HFFc6 (cell line): ENCODE measurements at places on chromosomes 2 and 18. TPM values are rescaled to one million over a fixed set of nuclear protein-coding genes. Genes with fewer than 3 reads are reported as not detected.

GRCh38 chr2:152558158-152558984 lies 158.9 kb downstream of the PRPF40A start:
- peak overlapping the region; percentile 77 for H3K27ac ChIP-seq
- peak; percentile 77 for DNase-seq
- H3K27me3 ChIP-seq: peaks cover 2% of the 10 kb centered on the region
- H3K36me3 ChIP-seq: peaks cover 13% of the 10 kb centered on the region

DNA sequence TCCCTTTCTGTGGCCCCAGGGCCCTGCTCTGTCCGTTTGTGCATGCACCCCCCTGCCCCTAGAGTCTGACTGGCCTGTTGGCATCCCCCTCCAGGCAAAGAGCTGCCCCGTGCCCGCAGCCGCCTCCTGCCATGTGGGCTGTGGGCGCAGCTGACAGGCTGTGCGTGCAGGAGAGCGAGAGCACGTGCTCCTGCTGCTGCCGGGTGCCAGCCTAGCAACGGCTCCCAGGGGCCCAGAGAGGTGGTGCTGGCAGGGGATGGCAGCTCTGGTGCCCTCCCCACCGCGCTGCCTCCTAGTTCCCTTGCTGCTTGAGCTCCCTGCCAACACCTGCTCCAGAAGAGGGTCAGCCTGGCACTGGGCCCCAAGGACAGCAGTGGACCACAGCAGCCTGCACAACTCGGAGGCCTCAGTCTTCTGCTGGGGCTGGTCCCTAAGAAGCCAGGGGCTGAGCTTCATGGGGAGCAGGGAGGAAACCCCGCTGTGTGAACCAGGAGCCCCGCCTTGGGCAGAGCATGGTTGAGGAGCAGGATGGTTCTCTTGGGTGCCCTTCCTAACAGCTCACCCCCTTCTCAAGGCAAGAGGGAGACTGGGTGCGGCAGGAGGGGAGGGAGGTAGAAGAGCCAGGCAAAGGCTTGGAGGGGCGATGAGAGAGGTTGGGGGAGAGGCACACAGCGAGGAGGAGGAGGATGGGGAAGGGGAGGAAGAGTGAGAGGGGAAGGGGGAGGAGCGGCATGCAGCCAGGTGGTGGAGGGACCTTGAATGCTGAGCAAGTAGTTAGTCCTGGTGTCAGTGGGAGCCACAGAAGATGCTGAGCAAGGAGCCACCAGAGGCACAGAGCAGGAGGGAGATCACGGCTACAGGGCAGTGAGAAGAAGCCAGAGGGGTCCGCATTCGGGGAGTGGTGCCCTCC lies 23.8 kb upstream of the PTMA start:
- no peak overlapping the region for H3K27ac ChIP-seq
- no peaks in the 10 kb centered on the region for H3K36me3 ChIP-seq
- no peak overlapping the region for H3K4me3 ChIP-seq
- H3K4me1 ChIP-seq: peaks cover 5% of the 10 kb centered on the region; the same call in 1 of the 2 replicates
- DNase-seq: no peak

C2orf15 gene
- not detected in 3 replicates for total RNA-seq

DNA sequence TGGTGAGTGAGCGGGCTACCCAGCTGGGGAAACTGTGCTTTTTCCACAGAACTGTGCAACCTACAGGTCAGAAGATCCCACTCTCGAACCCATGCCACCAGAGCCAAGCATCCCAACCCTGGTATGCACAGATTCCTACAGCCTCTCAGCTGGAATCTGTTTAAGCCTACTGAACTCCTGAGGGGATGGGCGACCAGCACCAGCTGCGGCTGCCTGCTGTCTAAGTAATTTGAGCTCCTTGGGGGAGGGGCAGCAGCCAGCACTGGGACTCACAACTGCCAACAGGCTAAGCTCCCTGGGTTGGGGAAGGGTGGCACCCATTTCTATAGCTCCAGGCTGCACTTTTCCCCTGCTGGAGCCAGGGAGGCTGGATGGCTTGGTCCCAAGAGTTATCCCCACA lies 11.8 kb downstream of the CYP27C1 start:
- no peaks in the 10 kb centered on the region for H3K4me1 ChIP-seq
- peaks cover 5% of the 10 kb centered on the region; the same call in 1 of the 2 replicates for H3K36me3 ChIP-seq
- H3K4me3 ChIP-seq: no peak overlapping the region
- H3K27ac ChIP-seq: no peak overlapping the region

- H3K4me1 ChIP-seq: no peaks in the 10 kb centered on the region
- no peak overlapping the region for H3K4me3 ChIP-seq
- peaks cover 23% of the 10 kb centered on the region for H3K27me3 ChIP-seq
- no peak overlapping the region for H3K27ac ChIP-seq
- H3K36me3 ChIP-seq: no peaks in the 10 kb centered on the region
Measured at GRCh38 chr2:241957276-241957675, 87.7 kb downstream of the RTP5 start.

GRCh38 chr2:231780909-231781797 lies at the start of gene PDE6D:
Gene PDE6D, minus strand, starts transcription at chr2:231781282. Its CDS starts 168 bp downstream, at chr2:231781114.
- H3K4me3 ChIP-seq: peak within 1 kb of the TSS; percentile 98
- H3K4me1 ChIP-seq: peaks cover 48% of the 10 kb centered on the region
- no peaks in the 10 kb centered on the region for H3K36me3 ChIP-seq
- H3K27me3 ChIP-seq: no peaks in the 10 kb centered on the region; the same call in 1 of the 2 replicates

DNA sequence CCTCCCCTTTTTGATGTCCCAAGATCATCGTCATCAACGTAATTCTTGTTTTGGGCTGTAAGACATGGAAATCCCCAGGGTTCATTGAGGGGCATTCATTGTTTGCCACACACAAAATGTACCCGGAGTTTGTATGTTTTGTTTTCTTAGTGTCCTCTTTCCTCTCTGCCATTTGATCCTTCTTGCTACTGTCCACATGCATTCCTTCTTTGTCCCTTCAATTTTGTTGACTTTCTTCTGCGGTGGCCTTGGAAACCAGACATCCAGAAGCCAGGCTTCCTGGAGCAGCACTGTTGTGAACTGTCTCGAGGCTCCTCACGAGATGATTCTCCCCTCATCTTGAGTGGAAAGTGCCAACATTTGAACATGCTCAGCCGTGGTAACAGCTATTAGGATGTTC lies 24.8 kb downstream of the IGFBP2 start:
- H3K4me1 ChIP-seq: peaks cover 7% of the 10 kb centered on the region; the same call in 1 of the 2 replicates
- no peaks in the 10 kb centered on the region for H3K36me3 ChIP-seq
- DNase-seq: no peak
- no peak overlapping the region for H3K4me3 ChIP-seq

GRCh38 chr2:95149397-95149984 lies 10.2 kb downstream of the ZNF514 start:
- H3K4me3 ChIP-seq: no peak overlapping the region
- no peaks in the 10 kb centered on the region; the same call in 1 of the 2 replicates for H3K27me3 ChIP-seq
- H3K4me1 ChIP-seq: no peaks in the 10 kb centered on the region
- peaks cover 99% of the 10 kb centered on the region for H3K36me3 ChIP-seq
- DNase-seq: no peak
